ENCODE measurements at places on chromosomes 1 and 21.

DNA sequence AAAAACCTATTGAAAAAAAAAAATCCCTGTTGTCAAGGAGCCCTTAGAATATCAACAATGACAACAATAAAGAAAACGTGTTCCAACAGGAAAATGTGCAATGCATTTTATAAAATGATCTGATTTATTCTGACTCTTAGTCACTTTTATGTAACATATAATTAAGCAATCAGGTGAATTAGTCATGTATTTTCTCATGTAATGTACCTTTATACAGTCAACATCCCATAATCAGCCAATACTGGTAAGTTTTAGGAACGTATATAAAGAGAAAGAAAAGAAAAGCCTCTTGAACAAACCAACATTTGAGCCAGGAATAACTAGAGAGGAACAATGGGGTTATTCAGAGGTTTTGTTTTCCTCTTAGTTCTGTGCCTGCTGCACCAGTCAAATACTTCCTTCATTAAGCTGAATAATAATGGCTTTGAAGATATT, at the start of gene CLCA4:
Gene CLCA4, plus strand, starts transcription at position 292 of the 435 bp plus-strand sequence. Its CDS starts 42 bp downstream, at position 334.
- peak; percentile 77 for DNase-seq

- no peak for DNase-seq
Observed at GRCh38 chr1:230629511-230629910, 12.8 kb upstream of the COG2 start.

- no peak for DNase-seq
Observed at GRCh38 chr1:204103431-204103741, 30.5 kb downstream of the SOX13 start.

DNA sequence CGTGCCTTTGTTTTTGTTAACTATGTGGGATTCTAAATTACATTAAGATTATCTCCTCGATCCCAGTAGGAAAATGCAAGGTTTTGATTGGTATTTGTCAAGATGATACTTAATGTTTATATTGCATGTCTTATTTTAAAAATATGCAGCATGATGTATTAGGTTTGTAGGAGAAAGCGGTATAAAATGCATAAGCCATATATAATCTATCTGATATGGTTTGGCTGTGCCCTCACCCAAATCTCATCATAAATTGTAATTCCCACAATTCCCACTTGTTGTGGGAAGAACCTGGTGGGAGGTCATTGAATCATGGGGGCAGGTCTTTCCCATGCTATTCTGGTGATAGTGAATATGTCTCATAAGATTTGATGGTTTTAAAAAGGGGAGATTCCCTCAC, 198.1 kb upstream of the NCAM2 start:
- DNase-seq = no peak

GRCh38 chr21:37917612-37918011, 1.4 kb upstream of the KCNJ6 start:
- no peak for DNase-seq

- DNase-seq = no peak
Observed at GRCh38 chr1:169325117-169325516, 42.5 kb downstream of the NME7 start.
